ENCODE measurements at places on chromosomes 3 and 15.

DNA sequence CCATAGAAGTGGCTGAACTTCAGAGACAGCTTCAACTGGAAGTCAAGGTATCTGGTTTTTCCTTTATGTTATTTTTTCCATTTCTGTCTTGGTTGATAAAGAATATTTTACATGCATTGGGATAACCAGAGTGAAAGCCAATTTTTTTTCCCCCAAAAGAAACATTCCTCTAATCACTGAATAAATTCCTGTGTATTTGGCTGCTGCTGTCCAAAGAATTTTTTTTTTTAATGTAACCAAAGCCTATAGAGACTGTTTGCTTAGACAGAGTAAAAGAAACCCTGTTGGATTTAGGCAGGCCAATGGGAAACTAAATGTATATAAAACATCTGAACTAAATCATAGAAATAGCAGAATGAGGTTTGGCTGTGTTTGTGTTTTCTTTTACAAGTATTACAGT is 75.2 kb downstream of the CGNL1 start:
- DNase-seq: no peak

- no peak for DNase-seq
These were observed 86.8 kb downstream of the SYNPR start for GRCh38 chr3:63364910-63365309.

DNA sequence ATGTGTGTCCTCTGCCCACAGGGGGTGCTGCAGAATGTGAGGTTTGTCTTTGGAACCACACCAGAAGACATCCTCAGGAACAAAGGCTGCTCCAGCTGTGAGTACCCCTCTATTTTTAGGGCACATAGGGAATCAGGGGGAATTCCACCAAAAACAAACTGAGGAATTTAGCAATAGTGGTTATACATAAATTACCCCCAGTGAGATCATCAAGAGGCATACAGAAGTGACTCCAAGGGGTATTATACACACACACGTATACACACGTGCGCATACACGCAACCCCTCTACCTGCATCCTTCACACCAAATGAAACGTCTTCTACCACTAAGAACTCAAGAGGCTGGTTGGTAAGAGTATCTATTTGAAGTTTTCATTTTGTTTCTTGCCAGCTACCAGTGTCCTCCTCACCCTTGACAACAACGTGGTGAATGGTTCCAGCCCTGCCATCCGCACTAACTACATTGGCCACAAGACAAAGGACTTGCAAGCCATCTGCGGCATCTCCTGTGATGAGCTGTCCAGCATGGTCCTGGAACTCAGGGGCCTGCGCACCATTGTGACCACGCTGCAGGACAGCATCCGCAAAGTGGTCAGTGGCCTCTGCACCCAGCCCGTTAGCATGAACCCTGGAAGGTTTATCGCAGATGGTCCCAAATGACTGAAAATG is 2.9 kb downstream of the THBS1 start:
- DNase-seq: no peak

GRCh38 chr3:27532426-27533260 is 48.5 kb upstream of the SLC4A7 start:
- no peak for DNase-seq

GRCh38 chr3:13610006-13610570 is 61.2 kb downstream of the FBLN2 start:
- DNase-seq: no peak

DNA sequence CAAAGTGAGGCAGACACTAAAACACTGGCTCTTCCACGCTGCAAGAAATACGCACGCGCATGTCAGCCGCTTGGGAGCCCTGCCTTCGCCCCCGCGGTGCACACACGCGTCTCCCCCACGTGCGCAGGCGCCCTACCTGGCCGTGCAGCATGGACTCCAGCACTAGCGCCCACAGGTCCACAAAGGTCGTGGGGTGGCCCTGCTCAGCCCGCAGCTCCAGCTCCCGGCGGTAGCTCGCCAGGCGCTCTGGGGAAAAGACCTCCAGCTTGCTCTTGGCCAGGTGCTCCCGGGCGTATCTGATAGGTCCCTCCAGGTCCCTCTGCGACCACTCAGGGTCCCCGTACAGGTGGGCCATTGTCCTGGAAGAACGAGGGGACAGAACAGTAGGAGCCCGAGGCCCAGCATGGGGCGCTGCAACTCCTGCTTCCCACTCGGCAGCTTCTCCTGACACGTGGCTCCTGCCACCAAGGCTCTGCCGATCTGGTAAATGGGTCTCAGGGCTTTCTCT is 14.9 kb downstream of the PLA2G4D start:
- DNase-seq: no peak

- peak; percentile 64 for DNase-seq
These were observed 275.3 kb downstream of the UACA start for GRCh38 chr15:70488002-70488605.

GRCh38 chr15:100114100-100114499 is 227.7 kb downstream of the ADAMTS17 start:
- DNase-seq: no peak

DNA sequence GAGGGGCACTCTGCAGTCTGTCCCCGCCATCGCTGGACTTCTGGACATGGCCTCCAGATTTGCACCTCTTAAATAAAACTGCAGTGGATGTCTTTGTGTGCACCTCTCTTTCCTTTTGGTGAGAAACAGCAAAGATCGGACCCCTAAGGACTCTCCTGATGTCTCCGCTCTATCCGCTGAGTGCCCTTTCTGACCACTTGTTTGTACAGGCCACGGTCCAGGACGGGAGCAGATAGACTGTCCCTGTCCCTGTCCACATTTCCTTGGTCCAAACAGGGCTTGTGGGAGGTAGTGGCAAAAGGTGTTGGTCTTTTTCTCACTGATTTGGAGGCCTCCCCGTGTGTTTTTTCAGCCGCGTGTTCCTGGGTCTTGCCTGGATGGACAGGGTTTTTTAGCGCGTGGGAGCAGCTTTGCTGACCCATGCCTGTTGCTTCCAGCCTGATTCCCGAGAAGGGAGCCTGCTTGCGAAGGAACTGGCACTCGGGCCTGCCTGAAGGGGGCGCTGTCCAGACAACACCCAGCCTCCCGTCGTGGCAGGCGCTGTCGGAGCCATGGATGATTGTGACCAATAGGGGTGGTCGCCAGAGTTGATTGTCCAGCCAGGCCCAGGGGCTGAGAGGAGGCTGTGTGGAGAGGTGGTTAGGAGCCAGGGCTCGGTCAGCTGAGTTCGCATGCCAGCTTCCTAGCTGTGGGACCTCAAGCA is 13.2 kb upstream of the STAB1 start:
- no peak for DNase-seq

GRCh38 chr15:38761681-38762080 is 197.1 kb upstream of the RASGRP1 start:
- no peak for DNase-seq

GRCh38 chr3:60056404-60056803 is 1006.6 kb upstream of the CFAP20DC start:
- no peak for DNase-seq

GRCh38 chr3:127630811-127631714 is 2.1 kb downstream of the PODXL2 start:
- DNase-seq: no peak

- DNase-seq: no peak
These were observed 111.5 kb downstream of the RSRC1 start for GRCh38 chr3:158221426-158221825.

DNA sequence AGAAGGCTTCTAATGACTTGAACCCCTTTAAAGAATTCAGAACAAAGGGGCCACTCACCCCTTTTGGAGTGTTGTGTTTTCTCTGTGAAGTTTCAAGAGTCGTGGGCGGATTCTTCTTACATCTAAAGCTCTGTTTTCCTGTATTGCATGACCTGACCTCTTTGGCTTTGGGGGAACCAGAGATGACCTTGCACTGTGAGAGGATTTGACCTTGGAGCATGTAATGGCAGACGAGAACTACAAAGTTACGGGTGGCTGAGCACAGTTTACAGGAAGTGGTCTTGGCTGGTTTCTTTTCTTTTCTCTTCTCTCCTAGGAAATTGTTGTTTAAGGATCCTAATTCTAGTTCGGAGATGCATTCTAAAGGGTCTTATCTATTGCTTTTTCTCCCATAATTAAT is 6.2 kb upstream of the BDH1 start:
- DNase-seq: no peak

DNA sequence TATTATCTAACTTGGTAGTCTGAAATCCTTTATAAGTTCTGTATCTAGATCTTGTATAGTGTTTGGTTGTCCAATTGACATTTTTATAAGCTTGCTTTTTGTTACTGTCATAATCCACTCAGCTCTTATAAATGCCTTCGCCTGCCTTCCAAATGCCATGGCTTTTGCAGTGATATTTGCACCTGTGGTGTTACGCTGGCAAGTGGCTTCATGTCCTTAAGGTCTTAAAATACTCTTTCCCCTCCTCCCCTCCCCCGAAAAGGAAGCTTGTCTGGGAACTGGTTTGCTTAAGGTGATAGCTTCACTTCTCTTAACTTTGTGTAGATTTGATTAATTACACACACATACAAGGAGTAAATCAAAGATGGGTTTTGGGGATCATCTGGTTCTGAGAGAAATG is 62.0 kb downstream of the ABHD2 start:
- no peak for DNase-seq

- DNase-seq: no peak
These were observed 67.4 kb upstream of the TLE3 start for GRCh38 chr15:70164910-70165715.

DNA sequence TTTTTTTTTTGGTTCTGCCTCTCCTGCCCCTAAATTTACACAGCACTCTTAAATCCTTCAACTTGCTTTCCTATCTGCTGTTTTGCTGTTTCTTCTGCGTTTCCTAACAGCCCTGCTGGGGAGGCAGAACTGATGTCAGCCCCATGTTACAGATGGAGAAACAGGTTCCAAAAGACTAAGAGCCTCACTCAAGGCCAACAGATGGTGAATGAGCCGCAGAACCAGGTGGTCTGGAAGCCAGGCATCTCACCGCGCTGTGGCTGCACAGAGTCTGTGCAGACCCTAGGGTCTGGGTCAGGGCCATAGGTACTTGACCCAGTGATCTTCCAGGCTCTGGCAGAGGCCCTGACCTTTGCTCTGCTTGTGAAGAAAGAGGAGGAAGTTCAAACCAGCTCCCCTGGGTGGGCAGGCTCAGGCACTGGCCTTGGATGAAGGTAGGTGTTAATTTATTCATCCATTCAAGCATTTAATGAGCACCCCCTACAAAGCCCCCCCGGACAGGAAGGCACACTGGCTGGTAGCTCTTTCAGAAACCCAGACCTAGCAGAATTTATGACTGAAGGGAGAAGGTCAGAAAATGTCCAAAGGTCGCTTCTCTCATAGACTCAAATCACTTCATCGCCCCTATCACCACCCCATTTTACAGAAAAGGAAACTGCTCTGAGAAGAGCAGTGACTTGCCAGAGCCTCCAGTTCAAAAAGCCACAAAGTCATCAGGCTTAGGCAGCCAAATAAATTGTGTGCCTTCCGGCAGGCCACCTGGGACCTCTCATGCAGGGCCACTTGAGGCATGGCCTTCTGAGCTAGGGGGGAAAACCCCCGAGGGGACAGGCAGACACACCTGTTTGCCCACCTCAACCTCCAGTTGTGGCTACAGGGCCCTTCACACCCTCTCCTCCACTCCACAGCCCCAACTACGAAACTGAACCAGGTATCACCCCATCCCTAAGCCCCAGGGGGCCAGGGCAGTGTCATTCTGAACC is 2.7 kb downstream of the CHDH start:
- DNase-seq: no peak

GRCh38 chr15:26178640-26179220 is 315.6 kb upstream of the ATP10A start:
- DNase-seq: no peak

DNA sequence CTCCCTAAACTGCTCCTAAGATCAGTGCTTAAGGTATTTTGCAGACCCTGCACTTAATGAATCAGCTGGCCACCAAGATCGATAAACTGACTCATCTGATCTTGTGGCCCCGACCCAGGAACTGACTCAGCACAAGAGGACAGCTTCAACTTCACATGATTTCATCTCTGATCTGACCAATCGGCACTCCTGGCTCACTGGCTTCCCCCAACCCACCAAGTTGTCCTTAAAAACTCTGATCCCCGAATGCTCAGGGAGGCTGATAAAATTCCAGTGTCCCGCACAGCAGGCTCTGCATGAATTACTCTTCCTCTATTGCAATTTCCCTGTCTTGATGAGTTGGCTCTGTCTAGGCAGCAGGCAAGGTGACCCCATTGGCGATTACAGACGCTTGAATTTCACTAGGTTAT is 13.5 kb downstream of the HTR3E start:
- no peak for DNase-seq

GRCh38 chr3:170448584-170448983 is 29.9 kb downstream of the CLDN11 start:
- no peak for DNase-seq

DNA sequence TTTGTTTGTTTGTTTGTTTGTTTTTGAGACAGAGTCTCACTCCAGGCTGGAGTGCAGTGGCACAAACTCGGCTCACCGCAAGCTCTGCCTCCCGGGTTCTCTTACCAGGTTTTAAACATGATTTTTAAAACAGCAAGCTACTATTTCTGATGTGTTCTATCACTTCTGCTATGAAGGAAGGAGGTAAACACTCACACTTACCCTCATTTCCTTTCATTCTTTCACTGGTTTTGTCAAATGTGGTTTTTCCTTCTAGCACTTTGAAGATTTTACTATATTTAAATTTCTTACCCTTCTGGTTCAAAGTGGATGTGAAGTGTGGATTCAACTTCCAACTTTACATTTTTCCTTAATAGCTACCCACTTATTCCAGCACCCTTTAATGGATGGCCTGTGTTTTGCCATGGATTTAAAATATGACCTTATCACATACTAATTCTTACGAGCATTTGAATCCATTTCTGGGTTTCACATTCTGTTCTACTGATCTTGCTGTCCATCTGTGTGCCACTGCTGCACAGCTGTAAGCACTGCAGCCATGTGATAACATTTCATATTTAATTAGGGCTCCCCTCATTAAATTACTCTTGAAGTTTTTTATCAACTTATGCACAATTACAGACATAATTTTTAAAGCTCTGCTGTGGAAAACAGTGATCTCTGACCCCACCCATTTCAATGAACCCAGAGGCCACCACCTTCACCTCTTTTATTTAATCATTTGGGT is 42.3 kb downstream of the TXNRD3 start:
- no peak for DNase-seq

GRCh38 chr3:42368861-42369260 is 41.5 kb downstream of the LYZL4 start:
- DNase-seq: no peak

- no peak for DNase-seq
These were observed 107.3 kb upstream of the PTPRG start for GRCh38 chr3:61454006-61454585.

DNA sequence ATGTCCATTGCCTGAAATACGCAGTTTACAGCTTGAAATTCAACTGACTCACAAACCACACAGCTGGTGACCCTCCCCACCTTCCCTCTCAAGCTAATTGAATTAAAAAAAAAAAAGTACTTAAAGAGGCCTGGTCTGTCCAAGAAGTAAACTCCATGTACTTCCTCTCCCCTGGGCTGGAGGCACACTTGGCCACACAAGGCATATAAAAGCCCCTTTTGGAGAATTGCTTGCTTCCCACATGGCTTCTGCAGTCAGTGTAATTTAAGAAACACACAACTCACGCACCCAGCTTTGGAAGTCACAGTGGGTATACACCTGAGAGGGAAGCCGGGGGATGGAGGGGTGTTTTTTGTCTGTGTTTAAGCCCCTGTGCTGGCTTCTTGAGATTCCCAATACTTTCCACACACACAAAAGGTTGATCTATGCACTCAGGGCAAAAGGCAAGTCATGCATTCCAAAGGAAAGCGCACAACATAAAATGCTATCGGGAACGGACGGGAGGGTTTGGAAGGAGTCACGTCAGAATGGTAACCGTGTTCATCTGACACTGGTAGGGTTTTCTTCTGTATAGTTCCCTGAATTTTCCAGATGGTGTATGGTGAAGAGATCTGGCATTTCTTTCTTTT is 106.6 kb upstream of the ALDH1A3 start:
- no peak for DNase-seq
